ENCODE measurements at places on chromosomes 5 and 9.

GRCh38 chr5:16866273-16866672, 69.8 kb downstream of the MYO10 start:
- DNase-seq = no peak

DNA sequence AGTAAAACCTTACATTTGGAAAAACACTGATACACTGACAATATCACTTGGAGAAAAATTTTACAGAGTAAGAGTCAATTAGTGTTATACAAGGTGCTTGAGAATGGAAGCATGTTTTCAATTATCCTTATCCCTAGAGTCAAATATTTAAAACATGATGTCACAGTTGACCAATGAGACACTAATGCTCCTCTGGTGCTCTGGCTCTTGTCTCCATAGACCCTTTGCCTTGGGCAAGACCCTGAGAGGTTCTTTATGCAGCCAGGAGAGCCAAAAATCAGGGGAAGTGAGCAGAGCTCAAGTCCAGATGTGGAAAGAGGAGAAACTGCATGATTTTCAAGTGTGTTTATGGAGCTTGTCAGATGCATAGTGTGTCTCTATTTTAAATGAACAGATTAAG, 153.9 kb downstream of the MARCHF11 start:
- DNase-seq = no peak

GRCh38 chr5:175747539-175748060, 89.7 kb downstream of the HRH2 start:
- DNase-seq = no peak

DNA sequence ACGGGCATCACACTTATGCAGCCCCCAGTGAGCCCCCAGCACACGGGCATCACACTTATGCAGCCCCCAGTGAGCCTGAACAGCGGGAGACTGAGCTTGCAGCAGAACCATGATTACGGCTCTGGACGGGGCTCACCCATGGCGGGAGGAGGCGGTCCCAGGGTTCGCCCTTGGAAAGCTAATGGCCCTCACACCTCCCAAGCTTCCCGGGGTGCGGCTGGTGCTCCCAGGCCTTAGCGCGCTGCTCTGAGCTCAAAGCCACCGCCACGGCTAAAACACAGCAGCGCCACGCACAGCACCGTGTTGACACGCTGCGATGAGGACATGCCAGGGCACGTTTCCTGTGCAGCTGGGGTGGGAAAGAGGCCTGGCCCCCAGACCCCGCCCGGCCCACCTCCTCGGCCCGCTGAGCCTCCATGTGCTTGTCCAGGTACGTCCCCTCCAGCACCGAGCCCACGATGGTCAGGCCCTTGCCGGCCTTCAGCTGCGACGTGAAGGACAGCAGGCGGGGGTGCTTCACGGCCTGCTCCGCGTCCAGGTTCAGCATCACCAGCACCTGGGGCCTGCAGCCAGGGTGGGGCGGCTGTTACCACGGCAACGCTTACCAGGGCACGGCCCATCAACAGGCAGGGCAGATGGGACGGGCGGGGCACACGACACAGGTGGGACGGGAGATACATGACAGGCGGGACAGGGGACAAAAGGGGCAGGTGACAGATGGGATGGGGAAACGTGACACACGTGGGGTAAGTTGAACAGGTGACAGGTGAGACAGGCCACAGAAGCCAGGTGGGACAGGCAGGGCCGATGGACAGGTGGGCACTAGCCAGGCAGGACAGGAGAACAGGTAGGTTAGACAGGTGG, 38.4 kb downstream of the SLC12A7 start:
- no peak for DNase-seq

DNA sequence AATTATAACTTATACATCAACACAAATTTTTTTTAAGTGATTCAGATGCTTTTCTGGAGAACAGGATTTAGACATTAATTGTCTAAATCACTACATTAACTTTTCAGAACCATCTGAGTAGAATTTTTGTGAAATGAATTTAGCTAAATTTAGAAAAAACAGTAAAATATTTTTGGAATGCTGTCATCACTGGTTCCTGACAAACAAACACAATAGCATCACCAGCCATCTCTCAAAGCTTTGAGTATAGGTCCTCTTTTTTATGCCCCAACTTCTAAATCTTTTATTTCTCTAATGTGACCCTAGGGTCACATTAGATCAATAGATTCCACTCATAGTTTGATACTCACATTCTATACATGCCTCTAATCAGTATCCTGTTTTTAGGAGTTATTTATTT, 104.6 kb downstream of the PRR16 start:
- DNase-seq = no peak

DNA sequence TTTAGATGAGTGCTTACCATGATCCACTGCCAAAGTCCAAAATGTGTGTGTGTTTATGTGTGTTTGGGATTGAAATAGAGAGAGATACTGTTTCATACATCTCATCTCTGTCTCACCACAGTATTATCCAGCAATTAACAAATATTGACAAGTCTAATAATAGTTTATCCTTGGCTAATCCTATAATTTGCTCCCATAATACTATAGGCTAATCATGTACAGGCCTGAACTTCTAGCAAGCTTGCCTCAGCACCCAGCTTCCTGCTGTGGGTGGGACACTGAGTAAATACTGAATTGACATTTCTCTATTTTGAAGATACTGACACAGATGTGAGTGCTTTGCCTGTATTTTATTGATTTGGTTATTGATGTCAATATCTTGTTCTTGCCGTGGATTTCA, 35.3 kb upstream of the KCNV2 start:
- no peak for DNase-seq

GRCh38 chr5:40606077-40606765, 73.5 kb upstream of the PTGER4 start:
- no peak for DNase-seq

DNA sequence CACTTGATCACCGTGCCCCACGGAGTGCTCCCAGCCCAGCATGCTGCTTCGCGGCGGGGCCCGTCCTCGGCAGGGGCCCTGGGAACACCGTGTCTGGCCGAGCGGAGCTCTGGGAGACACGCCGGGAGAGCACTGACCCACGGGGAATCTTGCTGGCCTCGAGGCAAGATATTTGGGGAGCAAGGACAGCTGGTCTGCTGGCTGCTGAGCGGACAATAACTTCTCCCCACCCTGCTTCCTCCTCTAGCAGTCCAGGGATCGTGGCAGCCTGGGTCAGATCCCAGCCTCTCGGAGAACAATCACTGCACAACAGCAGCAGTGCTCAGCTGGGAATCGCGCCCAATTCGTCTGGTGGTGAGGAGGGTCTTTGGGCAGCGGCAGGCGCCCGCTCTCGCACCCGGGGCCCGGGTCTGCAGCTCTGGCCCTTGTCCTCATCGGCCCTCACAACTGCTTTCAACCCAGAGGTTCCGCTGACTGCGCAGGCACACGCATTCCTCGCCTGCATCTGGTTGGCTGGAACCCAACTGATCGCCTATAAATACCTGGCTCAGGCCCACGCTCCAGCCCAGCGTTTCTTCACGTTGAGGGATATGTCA, 43.4 kb downstream of the DBH start:
- DNase-seq = no peak

DNA sequence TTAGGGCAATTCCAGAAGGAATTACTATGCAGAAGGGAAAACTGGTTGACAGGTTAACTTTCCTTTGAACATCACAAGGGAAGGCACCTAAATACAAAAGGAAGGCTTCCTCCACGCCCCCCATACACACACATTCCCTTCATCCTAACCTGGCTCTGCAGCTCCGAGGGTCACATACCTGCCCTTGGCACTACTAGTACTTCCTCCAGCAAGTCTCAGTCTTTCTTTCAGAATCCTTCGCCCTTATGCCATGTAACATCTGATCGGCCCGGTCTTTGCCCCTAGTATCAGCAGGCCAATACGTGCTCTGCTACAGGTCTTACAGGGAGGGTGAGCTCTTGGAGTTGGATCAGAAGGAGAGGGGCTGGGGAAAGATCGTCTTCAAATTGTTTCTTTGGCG, 1.6 kb upstream of the MARCHF6 start:
- DNase-seq = no peak

DNA sequence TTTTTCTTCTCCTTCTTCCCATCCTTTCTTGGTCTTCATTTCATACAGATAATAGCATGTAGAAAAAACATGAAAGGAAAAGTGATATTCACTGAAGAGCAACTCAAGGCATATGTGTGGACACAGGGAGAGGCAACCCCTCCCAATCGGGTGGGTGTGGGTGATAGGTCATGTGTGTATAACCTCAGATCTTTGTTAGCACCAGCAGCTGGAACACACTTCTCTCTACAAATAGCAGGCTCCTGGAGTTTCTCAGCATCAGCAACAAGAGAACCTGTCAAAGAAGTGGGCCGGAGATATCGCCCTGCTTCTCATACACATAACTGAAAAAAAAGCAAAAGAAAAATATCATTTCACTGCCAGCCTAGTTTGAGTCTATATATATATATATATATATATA, 426.4 kb downstream of the DTWD2 start:
- no peak for DNase-seq

GRCh38 chr5:6261256-6261655, 117.1 kb downstream of the MED10 start:
- DNase-seq = no peak

DNA sequence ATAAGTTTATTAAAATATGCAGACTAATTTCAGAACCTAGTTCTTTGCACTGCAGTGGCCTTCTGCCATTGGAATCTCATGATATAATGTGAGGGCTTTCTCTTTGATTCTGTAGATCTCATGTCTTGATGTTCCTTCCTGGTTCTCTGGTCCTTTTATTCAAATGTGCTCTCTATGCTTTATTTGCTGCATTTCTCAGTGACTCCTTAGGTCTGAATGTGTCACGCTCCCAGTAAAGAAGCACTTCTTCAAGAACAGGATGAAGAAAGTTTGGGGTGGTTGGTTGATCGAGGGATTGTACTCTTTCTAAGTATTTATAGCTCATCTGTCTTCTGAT, 122.6 kb downstream of the GDNF start:
- no peak for DNase-seq

DNA sequence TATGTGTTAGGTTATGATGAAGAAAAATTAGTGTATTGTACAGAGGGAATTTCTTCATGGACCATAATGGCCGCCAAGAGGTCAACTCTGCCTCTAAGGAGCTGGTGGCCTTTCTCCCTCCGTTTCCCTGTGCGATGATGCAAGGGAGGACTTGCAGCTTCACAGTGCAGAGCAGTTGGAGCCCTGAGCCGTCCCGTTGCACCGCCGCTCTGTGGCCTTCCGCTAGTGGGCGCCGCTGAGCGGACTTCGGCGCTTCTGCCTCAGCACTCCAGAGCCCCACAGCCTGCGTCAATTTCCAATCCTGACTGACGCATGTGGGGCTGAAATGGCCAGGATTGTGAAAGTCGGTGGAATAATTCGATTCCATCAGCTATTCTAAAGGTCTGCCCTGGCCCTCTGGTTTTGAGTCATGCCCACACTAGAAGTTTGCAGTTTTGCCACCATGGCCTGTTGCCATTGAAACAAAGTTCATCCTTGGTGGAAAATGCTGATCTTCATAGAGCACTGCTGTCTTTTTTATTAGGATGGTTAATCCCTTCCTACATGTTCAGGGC, 22.7 kb upstream of the LECT2 start:
- no peak for DNase-seq

GRCh38 chr5:126093718-126094117, 329.5 kb upstream of the GRAMD2B start:
- no peak for DNase-seq

DNA sequence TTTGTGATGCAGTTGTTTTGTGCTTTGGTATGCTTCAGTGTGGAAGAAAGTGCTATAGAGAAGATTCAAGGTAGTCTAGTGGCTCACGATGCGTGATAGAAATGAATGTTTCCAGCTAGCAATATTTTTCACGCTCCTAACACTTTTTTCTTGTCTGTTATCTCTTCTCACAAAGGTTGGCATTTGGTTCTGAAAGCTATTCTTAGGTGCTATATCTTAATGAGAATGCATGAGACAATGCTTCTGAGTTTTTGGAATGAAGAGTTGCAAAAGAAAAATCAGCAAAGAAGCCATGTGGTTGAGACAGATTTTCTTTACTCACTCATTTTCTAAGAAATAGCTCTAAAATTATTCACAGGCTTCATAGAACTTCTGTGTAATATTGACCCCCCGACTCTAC, 122.6 kb downstream of the PDE8B start:
- no peak for DNase-seq

DNA sequence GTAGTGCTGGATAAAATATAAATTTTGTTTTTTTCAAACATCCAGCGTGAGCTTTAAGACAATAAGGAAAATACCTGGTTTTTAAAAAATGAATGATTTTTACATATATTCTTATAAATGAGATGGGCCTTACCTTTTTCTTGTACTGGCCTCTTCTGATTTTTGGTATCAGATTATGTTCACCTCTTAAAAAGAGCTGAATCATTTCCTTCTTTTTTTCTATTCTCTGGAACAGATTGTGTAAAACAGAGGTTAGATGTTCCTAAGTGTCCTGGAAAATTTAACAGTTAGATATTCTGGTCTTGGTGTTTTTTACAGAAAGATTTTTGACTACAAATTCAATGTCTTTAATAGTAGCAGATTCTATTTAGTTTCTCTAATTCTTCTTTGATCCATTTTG, 74.6 kb downstream of the NDUFAF2 start:
- no peak for DNase-seq

DNA sequence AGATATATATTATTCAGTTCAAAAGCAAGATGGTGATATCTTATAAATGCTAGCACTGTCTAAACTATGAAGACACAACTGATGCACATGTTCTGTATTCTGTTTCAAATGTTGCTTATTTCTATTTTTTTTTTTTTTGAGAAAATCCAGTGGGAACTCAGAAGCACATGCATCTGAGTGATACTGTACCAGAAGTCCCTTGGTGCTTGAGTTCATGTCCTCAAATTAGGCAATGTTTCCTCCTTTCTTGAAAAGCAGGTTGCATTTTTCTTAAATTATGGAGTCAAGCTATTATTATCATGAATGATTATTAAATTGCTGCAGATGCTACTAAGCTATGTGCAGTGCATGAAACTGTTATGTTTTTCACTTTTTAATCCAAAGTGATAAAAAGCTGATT, 70.4 kb downstream of the CAMK4 start:
- DNase-seq = no peak

- no peak for DNase-seq
Measured at GRCh38 chr5:100424787-100425186, 110.4 kb upstream of the FAM174A start.

DNA sequence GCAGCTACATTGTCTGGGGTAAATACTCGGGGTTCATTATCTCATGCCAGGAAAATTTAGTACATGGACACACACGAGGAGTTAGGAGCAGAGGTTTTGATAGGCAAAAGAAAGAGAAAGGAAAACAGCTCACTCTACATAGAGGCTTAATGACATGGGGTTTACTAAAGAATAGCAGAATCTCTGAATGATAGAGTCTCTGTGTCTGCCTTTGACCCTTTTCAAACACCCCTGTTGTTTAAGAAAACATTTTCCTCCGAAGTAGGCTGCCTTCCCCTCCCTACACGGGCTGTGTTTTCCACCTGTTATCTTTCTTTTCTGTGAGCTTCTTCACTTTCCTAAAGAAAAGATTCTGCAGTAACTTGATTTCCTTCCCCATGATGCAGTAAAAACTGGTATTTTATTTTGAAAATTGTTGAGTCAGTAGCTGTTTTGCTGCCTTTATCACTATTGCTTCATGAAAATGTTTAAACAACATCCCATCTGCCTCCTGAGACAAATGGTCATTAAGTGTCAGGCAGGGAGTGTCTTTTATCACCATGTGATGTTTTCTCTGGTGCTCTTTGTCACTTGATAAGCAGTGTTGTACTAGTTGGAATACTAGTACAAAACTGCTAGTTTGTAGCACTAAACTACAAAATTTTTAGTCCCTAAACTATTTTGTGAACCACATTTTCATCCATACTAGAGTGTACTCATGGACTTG, 76.6 kb downstream of the PPIC start:
- DNase-seq = no peak

GRCh38 chr5:73327908-73328455, 120.6 kb downstream of the FOXD1 start:
- no peak for DNase-seq

Data from NCI-H187 (cell line).